ENCODE measurements at places on chromosomes 16 and 17. TPM values are rescaled to one million over a fixed set of nuclear protein-coding genes. Genes with fewer than 3 reads are reported as not detected.

DNA sequence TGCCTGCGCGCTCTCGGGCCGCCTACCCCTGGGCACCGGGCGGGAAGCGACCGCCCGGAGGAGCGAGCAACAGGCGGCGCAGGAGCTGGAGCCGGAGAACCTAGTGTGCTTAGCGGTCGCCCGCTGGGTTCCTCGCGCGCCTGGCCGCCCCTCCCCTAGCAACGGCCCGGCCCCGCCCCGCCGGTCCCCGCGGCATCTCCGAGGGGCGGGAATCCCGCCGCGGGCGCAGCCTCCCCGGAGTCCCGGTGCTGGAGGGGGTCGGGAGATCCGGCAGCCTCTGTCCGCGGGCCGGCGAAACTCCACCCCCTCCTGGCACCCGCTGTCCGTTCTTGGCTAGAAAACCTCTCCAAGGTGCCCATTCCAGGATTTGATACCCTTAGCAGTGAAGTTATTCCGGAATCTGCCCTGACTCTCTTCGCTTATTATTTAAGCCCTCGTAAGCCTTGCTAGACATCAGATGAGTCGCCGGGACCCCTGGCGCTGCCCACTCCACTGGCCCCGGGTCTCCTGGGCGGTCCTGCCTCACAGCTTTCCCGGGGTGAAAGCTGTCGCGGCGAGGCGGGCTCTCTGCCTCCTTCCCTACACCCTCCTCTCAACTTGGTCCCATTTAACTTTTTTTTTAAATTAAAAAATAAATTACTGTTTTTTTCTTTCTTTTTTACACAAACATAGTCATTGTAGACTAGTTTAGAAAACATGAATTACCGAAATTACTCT is at the start of gene RPRML:
TSS of gene RPRML (minus strand) at position 107 of the 717 bp plus-strand sequence. CDS start 246 bp downstream, outside the sequence.
- DNase-seq = no peak

DNA sequence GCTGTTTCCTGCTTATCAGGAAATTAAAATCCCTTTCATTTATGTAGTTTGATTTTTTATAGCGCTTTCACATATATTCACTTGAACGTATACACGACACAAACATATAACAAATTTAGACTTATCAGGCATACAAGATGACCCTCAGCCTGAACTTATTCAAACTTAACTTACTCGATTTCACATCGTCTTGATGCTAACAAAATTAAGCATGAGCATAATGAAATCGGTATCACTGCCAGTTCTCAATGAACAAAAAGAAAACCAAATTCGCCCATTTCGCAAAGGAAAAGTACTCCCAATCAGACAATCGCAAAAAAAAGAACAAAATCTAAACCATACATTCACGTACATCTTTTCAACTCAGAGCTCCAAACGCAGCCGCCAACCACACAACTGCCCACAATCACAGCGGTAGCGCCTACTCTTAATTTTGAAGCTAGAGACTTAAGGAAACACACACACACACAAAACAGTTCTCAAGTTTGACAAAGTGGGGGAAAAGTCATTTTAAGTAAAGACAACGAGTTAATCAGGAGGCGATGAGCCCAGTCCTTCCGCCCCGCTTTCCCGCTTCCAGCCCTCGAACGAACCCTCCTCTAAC is 1.1 kb downstream of the GJC1 start:
- DNase-seq = no peak

GRCh38 chr17:82198092-82198491 is 14.6 kb downstream of the CCDC57 start:
- no peak for DNase-seq

GRCh38 chr17:48153691-48154358 is 46.3 kb downstream of the SNX11 start:
- DNase-seq = no peak

- no peak for DNase-seq
Measured at GRCh38 chr17:9331279-9332131, 244.1 kb downstream of the STX8 start.

DNA sequence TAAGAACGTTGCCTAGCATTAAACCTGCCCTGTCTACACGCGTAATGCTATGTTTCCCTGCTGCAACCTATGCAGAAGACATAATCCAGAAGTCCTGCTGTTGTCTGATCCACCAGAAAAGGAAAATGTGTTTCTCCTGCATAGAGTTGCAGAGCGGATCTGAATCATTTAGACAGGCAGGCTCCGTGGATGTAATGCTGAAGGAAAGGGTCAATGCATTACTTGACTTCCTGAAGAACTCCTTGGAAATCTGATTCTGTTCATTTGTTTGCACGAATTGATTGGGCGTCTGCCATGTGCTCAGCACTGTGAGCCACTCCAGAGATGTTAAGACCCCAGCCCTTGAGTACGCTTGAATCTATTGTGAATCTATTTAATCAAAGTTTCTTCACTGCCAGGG is 83.4 kb downstream of the FOXL1 start:
- DNase-seq = peak; percentile 11

DNA sequence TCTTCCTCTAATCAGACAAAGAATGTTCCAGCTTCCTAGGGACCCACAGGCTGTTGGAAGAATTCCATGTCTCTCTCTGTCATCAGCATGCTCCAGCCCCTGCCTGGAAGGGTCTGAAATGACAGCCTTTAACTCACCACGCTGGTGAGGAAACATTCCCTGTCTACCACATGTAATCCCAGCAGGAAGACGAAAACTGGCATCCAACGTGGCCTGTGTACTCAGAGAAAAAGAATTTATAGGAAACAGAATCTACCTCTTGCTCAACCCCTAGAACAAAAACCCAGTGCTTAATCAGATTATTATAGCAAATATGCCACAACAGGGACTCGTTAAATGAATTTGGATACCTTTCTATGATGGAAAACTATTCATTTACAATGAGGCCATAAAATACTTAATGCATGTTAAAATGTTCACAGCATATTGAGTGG is 147.3 kb upstream of the FOXF1 start:
- DNase-seq = peak; percentile 97

- no peak for DNase-seq
Measured at GRCh38 chr17:21213638-21214014, 335 bp downstream of the TMEM11 start.

GRCh38 chr17:75131278-75132017 is at the start of gene NT5C:
NT5C (minus strand) TSS chr17:75131742; CDS start chr17:75131707, 35 bp downstream.
- DNase-seq = peak; percentile 66

DNA sequence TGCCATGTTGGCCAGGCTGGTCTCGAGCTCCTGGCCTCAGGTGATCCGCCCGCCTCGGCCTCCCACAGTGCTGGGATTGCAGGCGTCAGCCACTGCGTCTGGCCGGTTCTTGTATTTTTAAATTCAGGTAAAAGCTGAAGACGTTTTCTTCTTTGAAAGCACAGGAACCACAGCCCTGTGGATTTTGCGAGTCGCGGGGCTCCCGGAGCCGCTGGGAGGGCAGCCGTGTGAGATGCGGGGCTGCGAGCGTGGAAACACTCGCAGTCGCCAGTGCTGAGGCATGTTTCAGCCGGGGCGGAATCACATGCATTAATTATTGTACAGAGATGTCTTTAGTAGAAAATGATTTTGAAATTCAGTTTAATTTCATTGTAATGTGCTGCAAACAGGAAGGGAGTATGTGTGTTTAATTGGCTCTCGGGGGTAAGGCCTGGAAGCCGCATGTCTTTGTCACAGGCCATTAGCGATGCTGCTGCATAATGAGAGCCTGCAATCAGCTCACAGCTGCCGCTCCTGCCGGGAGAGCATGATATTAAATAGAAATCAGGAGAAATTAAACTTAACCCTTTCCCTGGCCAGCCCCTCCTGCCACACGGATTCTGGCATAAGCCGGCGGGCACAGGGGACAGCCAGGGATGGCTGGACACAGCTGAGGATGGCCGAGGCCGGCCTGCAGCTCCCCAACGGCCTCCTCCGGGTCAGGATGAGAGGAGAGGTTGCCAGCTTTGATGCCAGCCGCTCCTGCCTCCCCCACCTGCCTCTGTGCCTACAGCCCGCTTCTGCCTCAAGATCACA is 35.4 kb upstream of the CDH15 start:
- DNase-seq = no peak

- DNase-seq = peak; percentile 99
Measured at GRCh38 chr17:76252040-76252954, 12.0 kb upstream of the RNF157 start.

DNA sequence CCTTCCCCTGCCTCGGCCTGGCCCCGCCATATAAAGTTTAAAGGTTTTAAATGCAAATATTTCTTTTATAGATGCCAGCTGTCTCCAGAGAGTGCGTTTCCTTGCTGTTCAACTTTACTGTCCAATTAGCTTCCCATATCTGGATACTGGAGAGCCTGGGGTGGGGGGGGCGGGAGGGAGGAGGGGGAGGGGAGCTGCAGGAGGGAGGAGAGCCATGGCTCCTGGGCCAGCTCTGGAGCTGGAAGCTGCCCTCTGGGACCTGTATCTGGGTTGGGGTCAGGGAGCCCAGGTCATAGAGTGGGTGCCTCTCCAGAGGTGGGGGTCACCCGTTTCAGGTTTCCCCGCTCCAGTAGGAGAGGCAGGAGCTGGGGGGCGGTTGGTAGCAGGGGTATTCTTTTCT is 6.2 kb upstream of the GSE1 start:
- DNase-seq = no peak

GRCh38 chr16:19389246-19389645 is 28.4 kb upstream of the TMC5 start:
- peak; percentile 40 for DNase-seq

GRCh38 chr16:67027046-67027445 is 1.9 kb upstream of the CBFB start:
- DNase-seq = no peak

CHST5 gene
- not detected for total RNA-seq

KRT36 gene
- total RNA-seq = not detected

TEX19 gene
- not detected for total RNA-seq

ITGAE gene
- 38.0 TPM for total RNA-seq

CCL4L2 gene
- not detected for total RNA-seq

ZNF319 gene
- 8.6 TPM for total RNA-seq

SLC5A11 gene
- total RNA-seq = 0.23 TPM

LITAFD gene
- not detected for total RNA-seq

UTS2R gene
- total RNA-seq = not detected
